ENCODE measurements at places on chromosomes 16 and 17. TPM values are rescaled to one million over a fixed set of nuclear protein-coding genes. Genes with fewer than 3 reads are reported as not detected.

The KRTAP4-6 gene
- total RNA-seq = not detected

DNA sequence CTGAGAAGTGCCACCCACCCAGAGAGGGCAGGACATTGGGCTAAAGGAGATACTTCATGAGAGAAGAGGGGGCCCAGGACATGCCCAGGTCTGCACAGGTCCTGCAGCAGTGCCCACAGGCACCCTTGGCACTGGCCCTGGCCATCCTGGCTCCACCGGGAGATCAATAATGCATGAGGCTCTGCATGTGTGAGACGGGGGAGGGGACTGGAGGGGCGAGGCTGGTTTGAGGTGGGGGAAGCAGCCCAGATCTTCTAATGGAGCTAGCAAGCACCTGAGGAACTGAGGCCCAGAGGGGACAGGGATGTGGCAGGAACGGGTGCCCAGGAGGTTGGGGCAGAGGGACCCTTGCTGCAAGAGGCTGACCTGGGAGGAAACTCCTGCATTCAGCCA is 567 bp downstream of the OSBPL7 start:
- no peak for DNase-seq

- DNase-seq = no peak
Observed at GRCh38 chr17:3966720-3967363, 2.6 kb upstream of the ATP2A3 start.

DNA sequence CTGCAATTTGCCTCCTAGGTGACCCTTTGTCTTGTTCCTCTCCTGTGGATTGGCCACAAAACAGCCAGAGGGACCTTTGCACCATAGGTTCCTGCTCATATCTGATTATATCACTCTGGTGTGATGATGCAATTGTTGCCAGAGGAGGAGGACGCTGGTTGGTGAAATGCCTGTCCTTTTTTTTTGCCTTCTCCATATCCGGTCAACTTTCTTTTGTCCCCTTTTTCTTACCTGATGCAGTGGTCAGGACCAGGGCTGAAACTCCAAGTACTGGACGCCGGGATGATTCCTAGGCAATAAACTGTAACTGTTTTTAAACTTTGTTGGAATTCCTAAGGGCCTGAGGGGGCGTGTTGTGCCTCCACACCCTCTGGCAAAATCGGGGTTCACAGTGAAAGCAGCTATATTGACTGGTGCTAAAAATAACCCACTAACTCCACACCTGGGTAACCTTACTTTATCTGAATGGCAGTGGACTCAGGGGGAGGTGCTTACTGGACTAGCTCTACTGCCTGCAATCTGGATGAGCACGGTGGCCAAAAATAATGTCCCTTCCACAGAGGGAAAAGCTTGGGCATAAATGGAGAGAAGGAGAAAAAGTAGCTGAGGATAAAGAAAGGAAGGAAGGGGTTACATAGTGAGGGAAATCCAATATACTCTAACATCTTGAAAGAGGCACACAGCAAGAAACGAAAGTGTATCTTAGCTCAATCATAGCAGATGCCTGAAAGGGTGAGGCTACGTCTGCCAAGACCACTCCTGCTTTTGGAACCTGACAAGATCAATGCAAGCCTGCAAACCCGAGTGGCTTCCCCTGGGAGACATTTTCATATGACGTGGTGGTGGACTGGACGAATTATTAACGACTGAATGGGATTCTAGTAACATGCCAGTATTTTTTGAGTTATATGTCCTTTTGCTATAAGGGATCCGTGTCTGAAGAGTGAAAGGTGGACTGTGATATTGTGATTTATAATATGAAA is 28.4 kb upstream of the ZNF423 start:
- DNase-seq = peak; percentile 35

- no peak for DNase-seq
Observed at GRCh38 chr17:36791942-36792475, 145.3 kb upstream of the LHX1 start.

DNA sequence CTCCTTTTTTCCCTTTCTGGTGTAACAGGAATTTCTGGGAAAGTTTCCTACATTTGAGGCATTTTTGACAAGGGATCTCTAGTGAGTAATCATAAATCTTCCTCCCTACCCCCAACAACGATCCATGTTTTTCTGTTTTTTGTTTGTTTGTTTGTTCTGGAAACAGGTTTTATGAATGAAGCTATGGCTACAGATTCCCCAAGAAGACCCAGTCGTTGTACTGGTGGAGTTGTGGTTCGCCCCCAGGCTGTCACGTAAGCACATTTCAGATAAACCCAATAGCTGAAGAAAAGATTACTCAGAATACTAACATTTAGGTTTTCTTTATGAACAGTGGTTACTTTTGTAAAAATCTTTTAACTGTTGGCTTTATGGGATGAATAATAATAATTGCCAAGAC is 1.6 kb downstream of the BCAS3 start:
- DNase-seq = no peak

DNA sequence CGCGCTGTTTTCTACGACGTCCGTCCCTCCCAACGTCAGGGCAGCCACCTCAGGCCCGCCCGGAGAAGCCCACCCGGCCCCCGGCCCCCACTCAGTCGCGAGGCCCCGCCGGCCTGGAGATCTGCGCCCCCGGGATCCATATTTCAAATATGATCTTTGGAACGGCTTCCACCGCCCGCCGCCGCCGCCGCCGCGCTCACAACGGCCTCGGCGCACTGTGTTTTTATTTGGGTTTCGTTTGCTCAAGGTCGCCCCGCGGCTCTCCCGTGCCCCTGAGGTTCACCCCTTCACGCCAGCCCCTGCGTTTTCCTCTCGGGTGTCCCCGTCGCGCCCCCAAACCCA is 4.2 kb upstream of the CBX4 start:
- DNase-seq = peak; percentile 28

GRCh38 chr16:77711775-77712174 is 10.5 kb upstream of the NUDT7 start:
- no peak for DNase-seq

DNA sequence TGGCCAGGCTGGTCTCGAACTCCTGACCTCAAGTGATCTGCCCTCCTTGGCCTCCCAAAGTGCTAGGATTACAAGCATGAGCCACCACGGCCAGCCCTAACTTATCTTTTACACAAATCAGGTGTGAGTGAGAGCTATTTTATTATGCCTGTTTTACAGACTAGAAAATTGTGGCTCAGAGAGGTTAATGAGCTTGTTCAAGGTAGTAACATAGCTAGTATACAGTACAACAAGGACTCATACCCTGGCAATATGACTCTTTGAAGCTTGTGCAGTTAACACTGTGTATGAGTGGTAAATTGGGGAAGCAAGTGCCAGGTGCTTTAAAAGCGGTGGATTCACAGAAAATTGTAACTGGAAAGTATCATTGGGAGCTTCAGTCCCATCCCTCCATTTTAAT is 49.0 kb downstream of the YPEL2 start:
- no peak for DNase-seq

- peak; percentile 88 for DNase-seq
Observed at GRCh38 chr17:2406903-2407790, 6.3 kb upstream of the MNT start.

GRCh38 chr17:66142428-66142827 is 49.5 kb downstream of the CEP112 start:
- DNase-seq = no peak

- peak; percentile 60 for DNase-seq
Observed at GRCh38 chr16:31181102-31181830, 1.3 kb downstream of the FUS start.

The CACNG1 gene
- total RNA-seq = 112 TPM

GRCh38 chr17:55117164-55117563 is 147.6 kb upstream of the HLF start:
- DNase-seq = peak; percentile 55

The MEFV gene
- 0.27 TPM for total RNA-seq

The NPIPB9 gene
- total RNA-seq = 1.2 TPM

The PRSS21 gene
- total RNA-seq = not detected

GRCh38 chr17:12866244-12866643 is 76.9 kb downstream of the ARHGAP44 start:
- no peak for DNase-seq

DNA sequence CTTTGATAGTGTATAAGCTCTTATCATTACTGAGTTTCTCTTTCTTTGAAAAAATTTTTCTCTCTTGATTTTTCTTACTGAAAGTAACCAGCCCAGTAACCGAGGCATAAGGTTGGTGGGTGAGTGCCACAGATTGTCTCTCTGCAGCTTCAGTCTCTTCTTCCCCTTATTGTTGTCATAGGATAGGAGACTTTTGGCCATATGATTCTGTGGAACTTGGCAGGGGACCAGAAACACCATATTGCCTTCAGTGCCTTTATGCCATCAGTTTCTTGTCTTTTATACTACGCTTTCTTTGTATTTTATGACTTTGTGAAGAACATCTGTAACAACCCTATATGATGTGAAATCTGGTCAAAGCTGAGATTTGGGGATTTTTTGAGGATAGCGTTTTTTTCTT is 341.6 kb upstream of the TBX2 start:
- DNase-seq = no peak

DNA sequence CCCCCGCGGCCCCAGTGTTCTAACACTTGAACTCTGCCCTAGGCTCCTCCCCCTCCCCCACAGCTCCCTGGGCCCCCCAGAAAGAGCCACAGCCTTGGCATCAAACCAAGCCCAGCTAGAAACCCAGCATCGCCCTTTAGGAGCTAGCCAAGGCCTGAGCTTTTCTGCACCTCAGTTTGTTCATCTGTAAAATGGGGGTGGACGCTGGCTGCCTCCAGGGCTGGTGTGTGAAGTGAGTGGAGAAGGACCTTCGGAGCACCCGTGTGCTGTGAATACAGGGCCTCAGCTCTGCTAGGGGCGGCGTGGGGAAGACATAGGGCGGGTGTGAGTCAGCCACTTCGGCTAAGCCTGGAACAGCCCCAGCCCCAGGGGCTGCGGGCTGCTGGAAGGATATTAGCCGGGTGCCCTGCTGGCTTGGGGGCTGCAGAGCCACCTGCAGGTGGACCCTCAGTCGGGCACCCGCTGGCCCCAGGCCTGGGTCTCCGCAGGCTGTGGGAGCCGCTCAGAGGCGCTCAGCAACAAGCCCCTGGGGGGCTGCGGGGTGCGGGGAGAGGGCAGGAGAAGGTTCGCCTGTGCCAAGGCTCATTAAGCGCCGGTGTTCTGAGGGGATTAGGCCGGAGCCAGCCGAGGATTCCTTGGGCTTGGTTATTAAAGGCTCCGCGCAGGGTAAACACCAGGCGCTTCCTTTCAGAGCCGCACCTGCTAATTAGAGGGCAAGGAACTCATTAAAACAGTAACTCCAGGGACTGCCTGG is 217.0 kb upstream of the CIBAR2 start:
- no peak for DNase-seq

The SYNGR2 gene
- total RNA-seq = 31.4 TPM

GRCh38 chr16:57383276-57384247 is 11.3 kb downstream of the CX3CL1 start:
- DNase-seq = peak; percentile 29

- DNase-seq = peak; percentile 19
Observed at GRCh38 chr17:54967621-54968261, 713 bp downstream of the COX11 start.

DNA sequence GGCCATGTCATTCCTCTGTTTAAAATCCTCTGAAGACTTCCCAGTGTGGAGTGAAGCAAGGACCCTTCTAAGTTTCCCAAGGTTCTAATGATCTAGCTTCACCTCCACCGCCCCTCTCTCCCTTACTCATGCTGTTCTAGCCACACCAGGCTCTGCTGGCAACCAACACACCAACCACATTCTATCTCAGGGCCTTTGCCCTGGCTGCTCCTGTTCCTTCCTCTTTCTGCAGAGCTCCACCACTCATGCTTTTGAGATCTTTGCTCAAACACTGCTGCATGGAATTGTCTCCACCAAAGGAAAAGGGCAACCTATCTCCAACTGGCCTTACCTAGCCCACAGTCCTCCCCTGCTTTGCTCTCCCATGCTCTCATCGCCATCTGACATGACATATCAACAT is 128.7 kb downstream of the XYLT1 start:
- no peak for DNase-seq

DNA sequence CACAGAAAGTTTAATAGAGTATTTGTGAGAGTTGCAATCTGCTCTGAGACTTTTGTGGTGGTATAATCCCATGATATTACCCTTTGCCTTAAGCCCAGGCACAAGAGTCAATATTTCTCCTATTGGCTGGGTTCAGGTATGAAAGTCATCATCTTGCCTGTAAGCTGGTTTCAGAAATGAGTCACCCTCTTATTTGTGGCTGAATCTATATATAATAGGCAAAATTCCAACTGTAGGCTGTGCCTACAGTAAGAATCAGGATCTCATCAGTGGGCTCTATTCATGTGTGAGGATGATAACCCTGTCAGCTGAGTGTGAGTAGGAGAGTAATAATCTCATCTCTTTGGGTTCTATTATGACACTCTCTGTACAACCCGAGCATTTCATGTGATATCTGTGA is 2103.1 kb downstream of the TP53TG3F start:
- no peak for DNase-seq

GRCh38 chr17:42673266-42673884 is 3.4 kb downstream of the PLEKHH3 start:
- DNase-seq = no peak

GRCh38 chr17:29434550-29434949 is 44.4 kb downstream of the TAOK1 start:
- DNase-seq = no peak

The SLC13A5 gene
- total RNA-seq = 0.04 TPM

The STAT5A gene
- 12.8 TPM for total RNA-seq

- peak; percentile 53 for DNase-seq
Observed at GRCh38 chr17:82440469-82440981, 10.0 kb downstream of the CYBC1 start.

DNA sequence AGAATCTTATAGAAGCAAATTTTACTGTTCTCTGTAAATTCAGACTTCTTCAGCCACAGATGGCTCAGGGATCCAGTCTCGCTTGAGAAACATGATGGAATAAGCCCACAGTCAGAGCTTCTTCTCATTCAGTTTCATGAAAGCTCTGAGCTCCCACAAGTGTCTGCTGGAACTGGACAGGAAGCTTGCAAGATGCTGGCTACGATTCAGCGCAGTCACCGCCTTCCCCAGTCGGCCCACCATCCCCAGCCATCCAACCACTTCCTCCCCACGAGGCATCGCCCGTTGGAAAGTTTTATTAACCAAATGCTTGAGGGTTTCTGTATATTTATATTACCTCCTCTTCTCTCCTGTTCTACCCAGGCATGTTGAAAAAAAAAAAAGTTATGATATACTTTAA is 171.7 kb downstream of the ZFHX3 start:
- DNase-seq = peak; percentile 88

The PRR29 gene
- 0.75 TPM for total RNA-seq

GRCh38 chr16:55444754-55445485 is 34.1 kb upstream of the MMP2 start:
- peak; percentile 86 for DNase-seq

GRCh38 chr17:61495161-61495857 is 43.1 kb downstream of the TBX4 start:
- DNase-seq = peak; percentile 57
